ENCODE measurements at places on chromosomes 11 and 22.

- DNase-seq, result no peak
Measured at GRCh38 chr22:49091451-49091850, 736.2 kb downstream of the BRD1 start.

- no peak for DNase-seq
Measured at GRCh38 chr11:36098853-36099375, 155.1 kb downstream of the LDLRAD3 start.

DNA sequence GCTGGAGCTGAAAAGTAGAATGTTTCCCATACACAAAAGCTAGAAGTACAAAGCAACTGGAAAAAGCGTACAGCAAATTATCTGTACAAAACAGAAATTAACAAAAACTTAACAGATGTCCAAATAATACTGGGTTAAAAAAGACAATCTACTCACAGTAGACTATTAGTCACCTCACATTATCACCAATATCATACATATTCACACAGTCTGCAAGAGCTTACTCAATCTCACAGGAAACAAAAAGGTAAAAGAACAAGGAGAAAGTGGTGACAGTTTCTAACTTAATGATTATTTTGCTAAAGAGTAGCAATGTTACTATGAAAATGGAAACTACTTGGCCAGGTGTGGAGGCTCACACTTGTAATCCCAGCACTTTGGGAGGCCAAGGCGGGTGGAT, 11.9 kb downstream of the CELF1 start:
- DNase-seq, result no peak

GRCh38 chr11:115611343-115611742, 107.1 kb upstream of the CADM1 start:
- peak; percentile 43 for DNase-seq

DNA sequence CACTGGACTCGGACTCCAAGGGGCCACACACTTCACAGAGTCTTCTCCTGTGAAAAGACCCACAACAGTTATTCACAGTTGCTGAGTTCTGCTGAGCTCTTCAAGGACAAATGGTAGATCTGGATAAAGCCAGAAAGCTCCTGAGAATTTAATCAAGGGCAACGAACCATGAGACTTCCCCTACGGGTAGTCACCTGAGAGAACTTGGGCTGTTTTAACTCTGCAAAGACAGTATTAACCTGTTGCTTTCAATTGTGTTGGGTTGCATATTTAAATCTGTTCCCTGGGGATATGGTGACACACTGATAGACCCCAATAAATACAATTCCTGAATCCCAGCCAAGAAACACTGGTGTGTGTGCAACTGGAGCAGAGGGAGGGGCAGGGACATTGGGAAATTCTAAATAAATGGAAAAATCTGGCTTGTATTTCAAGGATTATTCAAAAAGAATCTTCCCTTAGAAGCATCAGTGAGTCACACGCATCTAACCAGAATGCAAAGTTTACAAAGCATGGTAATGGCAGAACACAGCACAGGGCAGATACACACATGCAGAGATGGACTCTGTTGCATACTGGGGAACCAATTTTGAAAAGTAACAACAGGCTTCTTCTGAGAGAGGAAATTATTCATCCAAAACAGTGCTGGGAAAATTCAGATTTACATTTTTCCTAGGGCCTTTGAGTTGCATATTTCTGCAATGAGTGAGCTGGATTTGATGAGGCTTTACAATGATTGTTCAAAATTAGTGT, 4.0 kb downstream of the KCNJ1 start:
- no peak for DNase-seq

- DNase-seq, result peak; percentile 55
Measured at GRCh38 chr11:114256176-114256966, 39.8 kb upstream of the NNMT start.

GRCh38 chr22:27799015-27799826, 2.3 kb downstream of the MN1 start:
- peak; percentile 79 for DNase-seq

GRCh38 chr11:133123366-133123765, 408.9 kb downstream of the OPCML start:
- no peak for DNase-seq

GRCh38 chr11:59943997-59944714, 5.9 kb downstream of the OOSP1 start:
- DNase-seq, result no peak

Data from H7 (cell line).